Activated CD8-positive, alpha-beta memory T cell treated with anti-CD3 and anti-CD28 coated beads for 1 hour (primary cell): ENCODE measurements at places on chromosomes 6 and 20.

DNA sequence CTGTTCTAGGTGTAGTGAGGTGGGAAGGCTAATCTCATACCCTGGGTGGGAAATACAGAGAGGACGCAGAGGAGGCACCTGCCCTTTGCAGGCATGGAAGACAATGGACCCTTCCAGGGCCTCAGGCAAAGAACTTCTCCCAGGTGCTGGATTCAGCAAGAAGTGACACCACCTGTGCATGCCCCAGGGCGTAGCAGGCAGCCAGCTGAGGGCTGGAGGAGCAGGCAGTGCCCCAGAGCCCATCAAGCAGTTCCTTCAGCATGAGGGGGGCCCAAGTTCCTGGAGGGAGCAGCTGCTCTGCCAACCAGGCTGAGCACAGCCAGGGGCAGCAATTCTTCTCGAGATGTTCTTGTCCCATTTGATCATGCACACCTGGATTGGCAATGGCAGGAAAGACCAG, 170.3 kb upstream of the PDE10A start:
- no peak for DNase-seq

- no peak for DNase-seq
These were observed 17.6 kb upstream of the SRC start for GRCh38 chr20:37328149-37328945.

DNA sequence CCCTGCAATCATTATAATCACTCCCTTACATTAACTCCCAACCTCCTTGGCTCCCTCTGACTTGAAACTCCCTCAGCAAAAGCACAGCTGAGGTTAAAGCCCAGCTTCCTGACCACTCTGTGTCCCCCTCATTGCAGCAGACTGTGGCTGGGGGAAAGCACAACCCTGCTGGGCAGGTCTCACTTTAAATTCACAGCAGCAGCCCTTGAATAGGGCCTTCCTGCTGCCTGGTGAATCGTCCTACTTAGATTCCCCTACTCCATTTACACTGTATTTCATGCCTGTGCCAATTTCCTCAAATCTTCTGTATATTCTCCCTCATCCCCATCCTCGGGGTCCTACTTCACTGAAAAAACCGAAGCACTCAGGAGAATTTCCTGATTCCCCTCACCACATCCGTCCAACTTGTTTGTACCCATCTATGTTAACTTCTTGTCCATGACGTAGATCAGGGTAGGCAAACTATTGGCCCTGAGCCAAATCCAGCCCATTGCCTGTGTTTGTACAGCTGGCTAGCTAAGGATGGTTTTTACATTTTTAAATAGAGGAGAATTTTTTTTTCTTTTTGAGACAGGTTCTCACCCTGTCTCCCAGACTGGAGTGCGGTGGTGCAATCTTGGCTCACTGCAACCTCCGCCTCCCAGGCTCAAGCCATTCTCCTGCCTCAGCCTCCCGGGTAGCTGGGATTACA, 31.5 kb upstream of the GCM1 start:
- DNase-seq, result no peak

- DNase-seq, result no peak
These were observed 51.8 kb downstream of the TCP11 start for GRCh38 chr6:35089216-35089934.

DNA sequence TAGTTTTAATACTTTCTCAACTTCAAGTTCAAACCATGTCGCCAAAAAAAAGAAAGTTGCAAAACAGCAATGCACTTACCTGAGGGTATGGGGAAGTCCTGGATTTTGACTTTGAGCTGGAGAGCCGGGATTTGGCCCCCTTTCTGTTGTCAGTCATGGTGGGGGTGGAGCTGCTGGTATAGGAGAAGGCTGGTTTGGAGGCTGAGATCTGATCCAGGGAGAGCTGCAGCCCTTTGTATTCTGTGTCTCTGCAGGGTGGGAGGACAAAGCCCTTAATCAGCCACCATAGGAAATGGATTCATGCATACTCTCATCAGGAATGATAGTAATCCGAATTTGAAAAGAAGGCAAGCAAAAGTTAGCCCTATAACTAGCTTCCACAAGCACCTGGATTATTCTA, 44.0 kb downstream of the SIM1 start:
- no peak for DNase-seq

- DNase-seq, result no peak
These were observed 10.7 kb upstream of the SERPINB9 start for GRCh38 chr6:2913621-2914317.

DNA sequence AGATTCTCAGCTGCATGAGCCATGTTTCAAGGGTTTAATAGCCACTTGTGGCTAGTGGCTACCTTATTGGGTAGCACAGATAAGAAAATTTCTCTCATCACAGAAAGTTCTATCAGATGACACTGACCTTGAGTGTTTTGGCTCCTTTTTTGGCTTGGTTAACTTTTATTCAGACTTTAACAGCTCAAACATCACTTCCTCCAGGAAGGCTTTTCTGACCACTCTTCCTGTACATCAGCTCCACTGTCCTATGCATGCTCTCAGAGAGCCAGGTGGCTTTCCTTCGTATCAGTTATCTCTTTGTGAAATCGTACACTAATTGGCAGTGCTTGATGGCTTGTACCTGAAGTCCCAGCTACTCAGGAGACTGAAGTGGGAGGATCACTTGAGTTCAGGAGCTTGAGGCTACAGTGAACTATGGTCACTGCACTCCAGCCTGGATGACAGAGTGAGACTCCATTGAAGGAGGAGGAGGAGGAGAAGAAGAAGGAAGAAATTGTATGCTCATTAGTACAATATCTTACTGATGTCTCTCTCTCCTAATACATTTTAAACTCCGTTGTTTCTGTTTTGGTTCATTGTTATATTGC, 10.7 kb downstream of the MAFB start:
- DNase-seq, result no peak

- DNase-seq, result no peak
These were observed 8.8 kb upstream of the HMGA1 start for GRCh38 chr6:34227761-34228421.

DNA sequence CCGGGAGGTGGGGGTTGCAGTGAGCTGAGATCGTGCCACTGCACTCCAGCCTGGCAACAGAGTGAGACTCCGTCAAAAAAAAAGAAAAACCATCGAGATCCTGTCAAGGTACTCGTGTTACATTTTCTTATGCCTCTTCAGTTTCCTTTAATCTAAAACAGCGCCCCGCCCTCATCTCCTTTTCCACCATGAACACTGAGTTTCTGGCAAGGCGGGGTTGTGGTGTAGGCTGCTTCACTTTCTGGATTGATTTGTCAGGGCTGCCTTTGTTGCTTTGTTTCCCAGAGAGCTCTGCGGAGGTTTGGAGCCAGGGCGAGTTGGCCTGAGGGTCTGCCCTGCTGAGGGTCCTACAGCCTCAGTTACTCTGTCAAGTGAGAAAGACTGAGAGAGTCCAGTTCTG, 8.9 kb downstream of the ITPR3 start:
- no peak for DNase-seq

DNA sequence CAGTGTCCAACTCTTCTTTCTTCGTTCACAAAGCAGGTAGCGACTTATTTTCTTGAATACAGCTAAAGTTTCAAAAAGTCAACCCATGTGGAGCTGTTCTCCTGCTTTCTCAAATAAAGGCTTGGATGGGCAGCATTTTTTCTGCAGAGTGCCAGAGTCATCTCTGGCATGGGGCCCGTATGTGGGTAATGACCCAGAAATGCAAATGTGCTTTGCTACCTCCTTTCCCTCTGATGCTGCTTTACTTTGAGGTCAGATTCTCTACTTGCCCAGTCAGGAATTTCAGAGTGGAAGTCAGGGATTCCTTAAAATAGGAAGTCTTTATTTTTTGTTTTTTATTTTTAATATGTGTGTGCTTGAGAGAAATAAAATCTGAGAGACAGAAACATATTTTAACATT, 4.9 kb downstream of the NKAIN2 start:
- DNase-seq, result no peak

DNA sequence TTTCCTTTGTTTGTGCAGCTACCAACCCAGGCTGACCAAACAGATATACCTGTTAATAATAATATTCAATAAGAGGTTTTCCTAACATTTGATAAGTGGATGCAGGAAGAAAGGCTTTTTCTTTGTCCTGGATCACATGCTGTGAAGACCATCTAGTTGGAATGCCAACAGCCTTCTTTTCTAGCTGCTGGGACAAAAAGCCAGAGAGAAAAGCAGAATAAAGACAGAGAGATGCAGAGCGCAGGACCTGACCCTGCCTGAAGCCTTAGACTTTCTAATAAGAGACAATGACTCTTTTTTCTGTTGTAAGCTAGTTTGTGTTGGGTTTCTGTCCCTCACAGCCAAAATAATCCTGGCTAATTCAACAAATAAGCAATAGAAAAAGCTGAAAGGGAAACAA, 308.2 kb downstream of the PHF3 start:
- DNase-seq, result no peak

GRCh38 chr20:49915118-49915379, 280 bp downstream of the SPATA2 start:
- no peak for DNase-seq
